ENCODE measurements at places on chromosomes 3 and 15.

DNA sequence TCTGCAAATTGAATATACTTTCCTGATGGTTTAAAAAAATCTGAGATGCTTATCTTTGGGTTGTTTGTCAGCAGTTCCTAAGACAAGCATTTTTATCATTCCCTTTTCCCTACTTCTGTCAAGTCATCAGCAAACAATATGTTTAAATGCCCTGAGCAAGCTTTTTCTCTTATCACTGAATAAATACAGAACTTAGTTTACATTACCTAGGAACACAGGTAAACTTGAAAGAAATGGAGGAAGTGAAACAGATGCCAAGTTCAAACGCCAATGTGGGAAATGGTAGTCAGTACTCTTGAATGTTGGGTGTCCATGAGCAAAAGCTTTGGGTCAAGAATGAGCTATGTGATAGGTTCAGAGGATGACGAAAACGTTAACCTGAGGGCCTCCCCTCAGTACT lies 17.2 kb upstream of the TCAIM start:
- DNase-seq: no peak

DNA sequence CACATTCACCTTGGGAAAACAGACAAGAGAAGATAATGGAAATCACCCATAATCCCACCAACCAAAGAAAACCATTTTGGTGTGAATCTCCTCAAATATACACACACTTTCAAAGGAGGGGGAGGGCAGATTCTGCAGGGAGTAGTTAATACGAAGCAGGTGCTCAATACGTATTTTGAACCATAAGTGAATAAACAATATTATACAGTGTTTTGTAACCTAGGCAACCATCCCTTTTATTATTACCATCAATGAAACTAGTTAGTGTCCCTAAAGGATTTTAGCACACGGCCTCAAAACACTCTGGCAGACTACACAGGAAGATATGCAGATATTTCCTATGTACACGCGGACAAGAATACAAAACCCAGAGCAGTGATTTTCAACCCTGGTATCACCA lies 6.1 kb downstream of the OSBPL10 start:
- no peak for DNase-seq

DNA sequence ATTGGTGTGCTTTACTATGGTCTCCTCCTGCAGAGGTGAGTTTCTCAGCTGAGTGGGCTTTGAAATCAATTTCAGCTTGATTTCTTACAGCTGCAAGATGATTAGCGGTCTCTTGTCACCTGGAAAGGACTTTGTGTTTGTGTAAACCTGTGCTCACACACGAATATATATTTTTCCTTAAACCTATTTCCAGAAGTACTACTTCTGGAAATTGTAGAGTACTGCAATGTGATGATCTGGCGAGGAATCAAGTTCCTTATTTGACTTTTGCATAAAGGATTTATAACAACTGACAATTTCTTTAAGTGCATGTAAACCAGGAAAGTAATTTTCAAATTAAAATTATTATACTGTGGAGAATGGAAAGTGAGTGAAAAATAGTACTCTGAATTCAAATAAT lies 2.1 kb downstream of the MCTP2 start:
- DNase-seq: no peak

GRCh38 chr3:194964809-194965208 lies 279.1 kb downstream of the FAM43A start:
- peak; percentile 0 for DNase-seq

- no peak for DNase-seq
Measured at GRCh38 chr3:157393113-157393512, 43.5 kb upstream of the PTX3 start.

- no peak for DNase-seq
Measured at GRCh38 chr3:81851176-81851575, 89.7 kb upstream of the GBE1 start.

GRCh38 chr15:72925661-72926060 lies 126.6 kb upstream of the NEO1 start:
- no peak for DNase-seq

- no peak for DNase-seq
Measured at GRCh38 chr15:69743091-69743490, 290.5 kb downstream of the RPLP1 start.

DNA sequence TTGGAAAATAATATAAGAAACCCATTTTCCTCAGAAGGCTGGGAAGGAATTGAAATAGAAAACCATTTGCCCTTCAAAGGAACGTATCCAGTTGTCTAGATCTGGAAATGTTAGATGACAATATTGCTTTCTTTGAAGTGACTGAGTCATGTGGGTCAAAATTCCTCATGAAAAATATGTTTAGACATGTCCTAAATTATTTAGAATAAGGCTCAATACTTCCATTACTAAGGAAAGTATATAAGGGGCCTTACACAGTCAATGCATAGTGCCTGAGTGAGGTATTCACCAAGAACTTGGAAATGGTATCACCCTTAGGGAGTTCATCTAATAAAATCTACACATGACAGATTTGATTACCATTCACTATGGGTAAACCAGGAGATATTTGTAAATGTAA lies 619.8 kb upstream of the KCNMB2 start:
- no peak for DNase-seq

DNA sequence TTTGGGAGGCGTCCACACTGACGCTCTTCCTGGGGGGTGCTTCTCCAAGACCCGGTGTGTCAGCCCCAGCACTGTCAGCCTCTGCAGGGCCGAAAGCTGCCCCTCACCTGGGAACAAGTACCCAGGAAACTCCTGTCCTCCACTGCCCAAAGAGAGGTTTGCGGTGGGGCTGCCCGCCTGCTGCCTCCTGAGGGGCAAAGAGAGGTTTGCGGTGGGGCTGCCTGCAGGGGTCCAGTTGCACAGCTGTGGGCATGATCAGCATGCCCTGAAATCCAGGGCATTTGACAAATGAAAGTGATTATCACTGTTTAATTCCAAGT lies 15.1 kb upstream of the SNRPA1 start:
- no peak for DNase-seq

- no peak for DNase-seq
Measured at GRCh38 chr3:27194861-27195483, 174.2 kb downstream of the NEK10 start.

DNA sequence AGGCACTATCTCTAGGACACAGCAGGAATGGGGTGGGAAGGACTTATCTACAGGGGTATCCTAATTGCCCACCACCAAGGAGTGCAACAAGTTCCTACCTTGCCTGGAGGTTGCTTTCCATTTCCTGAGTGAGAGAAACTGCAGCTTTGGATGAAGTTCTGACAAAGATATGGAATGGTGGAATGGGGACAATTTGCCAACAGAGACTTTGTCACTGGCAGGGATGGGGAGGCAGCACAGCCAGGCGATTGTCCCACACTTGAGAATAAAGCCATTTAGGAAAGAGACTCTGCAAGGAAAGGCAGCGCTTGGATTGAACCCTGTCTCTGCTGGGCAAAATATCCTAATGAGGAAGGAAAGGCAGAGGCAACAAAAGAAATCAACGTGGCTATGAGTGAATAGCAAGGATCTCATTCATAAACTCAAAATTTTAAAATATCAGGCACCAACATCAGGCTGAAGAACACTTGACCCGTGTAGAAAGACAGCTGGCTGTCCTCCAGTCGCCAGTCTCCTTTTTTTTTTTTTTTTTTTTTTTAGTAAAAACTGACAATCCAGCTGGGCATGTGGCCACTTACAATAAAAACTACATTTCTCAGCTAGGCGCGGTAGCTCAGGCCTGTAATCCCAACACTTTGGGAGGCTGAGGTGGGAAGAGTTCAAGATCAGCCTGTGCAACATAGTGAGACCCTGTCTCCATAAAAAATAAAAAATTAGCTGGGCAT lies 31.6 kb upstream of the PDE8A start:
- DNase-seq: no peak

DNA sequence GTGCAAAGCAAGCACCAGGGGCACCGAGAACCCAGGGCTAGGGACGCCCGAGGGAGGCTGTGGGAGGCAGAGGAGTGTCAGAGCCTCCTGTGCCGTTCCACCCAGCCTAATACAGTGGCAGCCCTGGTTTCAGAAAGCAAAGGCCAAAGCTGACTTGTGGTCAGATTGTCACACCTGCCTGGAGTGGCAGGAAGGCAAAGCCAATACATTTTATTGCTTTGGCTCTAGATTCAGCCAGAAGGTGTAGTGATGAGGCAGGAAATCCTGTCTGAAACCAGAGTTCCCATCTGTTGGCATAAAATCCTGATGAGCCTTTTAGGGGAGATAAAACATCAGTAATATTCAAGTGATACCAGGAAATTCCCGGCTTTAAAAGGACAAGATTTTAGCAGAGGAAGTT lies 168.3 kb downstream of the SLCO3A1 start:
- no peak for DNase-seq

GRCh38 chr3:187706971-187707370 lies 4.6 kb upstream of the RTP2 start:
- DNase-seq: no peak

DNA sequence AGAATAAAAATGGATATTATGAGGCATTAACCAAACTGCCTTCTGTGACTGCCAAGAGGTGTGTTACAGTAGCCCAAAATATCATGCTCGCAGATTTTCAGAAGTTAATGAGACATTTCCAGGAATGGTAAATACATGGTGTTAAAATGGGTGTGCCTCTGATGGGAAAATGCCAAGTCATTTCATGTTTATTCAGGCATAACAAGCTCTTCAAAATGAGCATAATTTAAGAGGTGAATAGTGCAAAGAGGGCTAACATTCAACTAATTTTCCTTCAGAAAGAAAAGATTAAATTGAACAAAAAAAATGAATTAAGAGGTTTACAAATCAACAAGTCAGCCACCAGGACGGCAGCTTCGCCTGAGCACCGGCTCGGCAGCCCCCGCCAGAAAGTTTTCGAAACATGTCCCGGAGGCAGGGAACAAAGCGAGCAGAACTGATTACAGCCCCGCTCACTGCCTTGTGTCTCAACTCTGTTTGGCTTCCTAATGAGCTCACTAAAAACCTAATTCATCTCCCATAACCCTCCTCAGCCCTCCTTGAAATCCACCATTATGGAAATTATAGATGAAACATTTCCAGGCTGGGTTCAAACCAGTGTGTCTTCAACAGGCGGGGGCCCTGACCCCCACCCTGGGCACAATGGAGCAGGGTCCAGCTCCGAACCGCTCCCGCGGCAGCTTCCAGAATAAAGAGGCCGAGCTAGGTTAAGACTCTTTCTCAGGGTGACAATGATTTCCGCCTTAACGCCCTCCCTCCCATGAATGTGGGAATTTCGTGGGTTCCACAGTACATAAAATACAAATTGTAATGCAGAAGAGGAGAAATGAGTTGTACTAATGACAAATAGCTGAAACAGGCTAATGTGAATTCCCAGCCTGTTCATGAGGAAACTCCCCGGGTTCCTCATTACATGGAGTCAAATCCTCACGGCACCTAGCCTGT lies 43.9 kb downstream of the MEIS2 start:
- DNase-seq: no peak

GRCh38 chr15:78638658-78639314 lies 2.2 kb downstream of the CHRNB4 start:
- DNase-seq: peak; percentile 77

- no peak for DNase-seq
Measured at GRCh38 chr15:37057831-37058230, 42.5 kb downstream of the MEIS2 start.
